ENCODE measurements at places on chromosomes 5 and 9.

DNA sequence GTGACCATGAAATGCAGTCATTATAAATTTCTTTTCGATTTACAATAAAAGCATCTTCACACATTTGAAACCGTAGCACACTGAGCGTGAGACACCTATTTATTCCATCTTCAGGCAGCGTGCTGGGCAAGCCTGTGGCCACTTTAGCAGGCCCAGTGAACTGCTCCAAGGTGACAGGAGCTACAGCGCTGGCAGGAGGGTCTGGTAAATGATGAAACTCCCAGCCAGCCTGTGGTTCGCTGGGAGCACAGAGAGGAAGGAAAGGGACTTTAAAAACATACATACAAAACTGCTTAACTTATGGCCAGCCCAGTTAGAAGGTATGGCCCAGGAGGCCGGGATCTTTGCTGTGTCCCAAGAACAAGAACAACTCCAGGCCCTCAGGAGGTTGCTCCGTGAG lies 5.1 kb downstream of the RAPGEF1 start:
- no peak for DNase-seq

GRCh38 chr5:113330533-113331208 lies 104.1 kb downstream of the TSSK1B start:
- no peak for DNase-seq

DNA sequence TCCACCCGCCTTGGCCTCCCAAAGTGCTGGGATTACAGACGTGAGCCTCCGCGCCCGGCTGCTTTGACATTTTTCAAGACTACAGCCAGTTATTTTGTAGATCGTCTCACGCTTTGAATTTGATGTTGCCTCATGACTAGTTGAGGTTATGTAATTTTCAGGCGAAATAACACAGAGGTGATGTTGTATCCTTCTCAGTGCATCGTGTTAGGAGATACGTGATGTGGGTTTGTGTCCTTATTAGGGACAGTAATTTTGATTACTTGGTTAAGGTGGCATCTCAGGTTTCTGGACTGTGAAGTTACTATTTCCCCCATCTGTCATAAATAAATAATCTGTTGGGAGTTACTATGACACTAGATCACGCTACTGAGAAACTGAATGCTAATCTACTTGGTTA lies 25.0 kb downstream of the CTNNA1 start:
- DNase-seq = no peak

- no peak for DNase-seq
Measured at GRCh38 chr5:10607666-10608073, 43.8 kb downstream of the ANKRD33B start.

DNA sequence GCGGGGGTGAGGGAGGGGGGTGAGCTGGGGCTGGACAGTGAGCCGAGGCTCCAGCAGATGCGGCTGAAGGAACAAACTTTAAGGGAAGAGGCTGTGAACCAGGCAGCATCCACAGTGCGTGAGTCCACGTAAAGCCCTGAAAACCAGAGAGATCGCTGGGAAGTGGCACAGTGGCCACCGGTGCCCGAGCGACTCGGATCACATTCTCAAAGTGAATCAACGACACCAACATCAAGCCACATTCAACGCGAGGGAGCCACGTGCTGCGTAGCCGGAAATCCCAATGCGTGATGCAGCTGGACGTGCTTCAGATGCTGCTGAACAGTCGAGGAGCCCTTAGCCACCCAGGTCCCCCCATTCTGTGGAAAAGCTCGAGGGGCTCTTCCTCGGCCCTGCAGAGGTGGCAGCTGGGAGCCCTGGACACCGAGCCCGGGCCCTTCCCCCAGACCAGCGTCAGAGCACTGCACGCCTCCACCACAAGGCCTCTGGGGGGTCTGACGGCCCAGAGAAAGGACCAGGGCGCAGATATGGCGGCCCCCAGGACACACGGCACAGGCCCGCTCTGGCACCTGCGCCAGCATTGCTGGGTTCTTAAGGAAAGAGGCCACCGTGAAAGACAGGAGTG lies 53.7 kb upstream of the EXOC3 start:
- DNase-seq = no peak

DNA sequence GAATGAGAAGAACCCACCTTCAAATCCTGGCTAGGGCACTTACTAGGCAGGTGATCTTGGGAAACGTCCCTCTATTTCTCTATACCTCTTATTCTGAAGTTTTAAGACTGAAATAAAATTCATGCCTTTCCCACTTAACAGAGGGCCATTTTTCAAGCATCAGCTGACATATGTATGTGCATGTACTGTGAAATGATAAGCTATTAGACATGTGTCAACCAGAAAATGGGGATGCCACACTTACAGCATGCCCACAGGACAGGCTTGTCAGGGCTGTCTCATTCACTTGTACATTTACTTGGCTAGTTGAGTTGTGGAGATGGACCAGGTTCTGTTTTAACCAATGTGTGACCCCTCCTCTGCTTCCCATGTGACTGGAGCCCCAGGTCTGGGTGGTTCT lies 78.5 kb downstream of the C9orf152 start:
- no peak for DNase-seq

DNA sequence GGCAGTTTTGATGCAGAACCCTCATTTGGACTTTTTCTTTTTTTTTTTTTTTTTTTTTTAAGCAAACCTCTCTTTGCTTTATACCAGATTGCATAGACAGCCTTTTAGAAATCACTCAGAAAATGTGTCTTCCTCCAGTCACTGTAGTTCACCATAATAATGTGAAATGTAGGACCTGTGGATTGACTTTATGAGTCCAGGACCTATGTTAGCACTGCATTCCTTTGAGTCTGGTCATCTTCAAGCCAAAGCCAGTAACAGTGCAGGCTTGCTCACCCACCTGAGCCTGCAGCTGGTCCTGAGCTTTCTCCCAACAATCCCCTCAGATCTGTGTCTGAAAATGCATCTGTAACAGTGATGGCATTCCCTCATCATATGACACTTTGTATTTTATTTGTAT lies 110.7 kb upstream of the NFIL3 start:
- DNase-seq = no peak

GRCh38 chr9:136799854-136800657 lies 3.9 kb downstream of the CCDC183 start:
- peak; percentile 88 for DNase-seq

DNA sequence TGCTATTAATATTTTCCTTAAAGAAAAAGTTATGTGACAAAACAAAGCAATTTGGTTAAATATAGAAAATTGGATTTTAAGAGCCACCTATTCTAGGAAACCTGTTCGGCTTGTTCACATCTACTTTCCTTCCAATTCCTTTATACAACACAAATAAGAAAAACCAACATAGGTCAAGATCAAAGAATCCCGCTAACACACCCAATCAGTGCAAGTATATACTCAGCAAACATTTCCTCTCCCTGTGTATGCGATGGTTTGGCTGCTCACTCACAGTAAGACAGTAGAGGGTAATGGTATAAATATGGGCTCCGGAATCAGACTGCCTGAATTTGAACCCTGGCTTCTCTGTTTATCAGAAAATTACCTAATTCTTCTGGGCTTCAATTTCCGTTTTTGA lies 757.5 kb upstream of the ZNF608 start:
- DNase-seq = no peak
